Stimulated activated CD8-positive, alpha-beta memory T cell treated with anti-CD3 and anti-CD28 coated beads, Interleukin-2, amount 100 ng/mL, for 1 hour (primary cell): ENCODE measurements at places on chromosomes 6 and 20.

- no peak for DNase-seq
These were observed 19.1 kb upstream of the FBXO9 start for GRCh38 chr6:53045891-53046673.

DNA sequence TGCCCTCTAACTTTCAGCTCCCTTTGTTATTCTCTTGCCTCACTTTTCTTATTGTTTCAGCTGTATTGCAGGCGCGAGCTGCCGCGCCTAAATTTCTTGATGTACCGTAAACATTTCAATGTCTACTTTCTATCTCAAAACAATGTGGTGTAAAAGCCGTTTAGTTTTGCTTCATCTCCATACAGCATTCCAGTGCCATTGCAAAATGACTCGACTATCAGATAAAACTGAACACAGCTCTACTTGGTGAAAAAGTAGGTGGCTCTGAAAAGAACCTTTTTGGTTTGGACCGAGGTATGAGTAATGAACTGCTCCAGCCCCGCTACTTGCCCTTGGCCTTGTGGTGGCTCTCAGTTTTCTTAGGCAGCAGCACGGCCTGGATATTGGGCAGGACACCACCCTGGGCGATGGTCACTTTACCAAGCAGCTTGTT lies 74.6 kb downstream of the OR2B2 start:
- no peak for DNase-seq

- DNase-seq = no peak
These were observed 53.3 kb downstream of the SOD2 start for GRCh38 chr6:159639721-159640120.

- DNase-seq = no peak
These were observed 906 bp upstream of the COL12A1 start for GRCh38 chr6:75206576-75207342.

GRCh38 chr6:166245148-166245547 lies 63.0 kb downstream of the PRR18 start:
- no peak for DNase-seq

DNA sequence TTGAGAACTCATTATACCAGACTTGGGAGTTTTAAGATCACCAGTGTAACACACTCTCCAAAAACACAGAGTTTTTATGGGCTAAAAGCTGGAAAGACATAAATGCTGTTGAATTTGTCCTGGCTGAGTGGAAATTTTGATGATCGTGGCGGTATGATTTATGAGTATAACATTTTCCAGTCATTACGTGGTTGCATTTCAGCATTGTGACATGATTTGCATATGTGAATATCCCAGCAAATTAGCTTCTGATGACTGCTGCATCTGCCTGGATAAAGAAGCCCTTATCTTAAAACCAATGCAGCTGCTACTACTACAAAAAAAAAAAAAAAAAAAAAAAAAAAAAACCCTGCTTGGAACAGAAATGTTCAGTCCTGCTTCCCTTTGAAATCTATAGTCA lies 850.9 kb downstream of the TFAP2A start:
- DNase-seq = no peak

GRCh38 chr6:47787620-47788497 lies 6.0 kb downstream of the OPN5 start:
- DNase-seq = peak; percentile 4

DNA sequence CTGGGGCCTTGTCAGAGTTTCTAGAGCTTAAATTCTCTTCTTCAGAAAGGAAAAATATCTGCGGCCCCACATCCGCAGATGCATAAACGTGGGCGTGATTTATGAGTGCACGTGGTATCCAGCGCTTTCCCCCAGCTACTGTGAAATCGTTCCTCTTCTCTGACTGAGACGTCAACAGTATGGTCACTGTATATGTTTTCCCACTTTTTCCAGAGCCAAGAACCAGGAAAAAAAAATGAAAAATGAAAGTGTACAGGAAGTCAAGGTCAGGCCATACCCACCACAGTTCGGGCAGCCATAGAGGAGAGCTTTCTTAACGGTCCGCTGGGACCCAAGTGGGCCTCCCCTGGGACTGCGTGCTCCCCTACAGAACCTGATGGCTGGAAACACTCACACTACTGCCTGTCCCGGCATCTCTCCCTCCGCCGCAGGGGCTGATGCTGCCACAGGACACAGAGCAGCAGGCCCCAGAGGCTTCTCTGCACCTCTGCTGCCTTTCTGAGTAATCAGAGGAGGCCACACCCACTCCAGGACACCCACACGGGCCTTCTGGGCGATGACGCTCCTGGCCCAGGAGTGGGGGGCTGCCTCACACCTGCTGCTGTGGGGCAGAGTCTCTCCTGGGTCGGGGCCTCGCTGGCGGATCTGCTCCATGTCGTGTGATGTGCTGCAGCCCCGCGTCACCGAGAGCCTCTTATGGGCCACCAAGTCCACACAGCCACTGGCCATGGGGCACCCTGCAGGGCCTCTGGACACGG lies 16.4 kb upstream of the STX16 start:
- no peak for DNase-seq

DNA sequence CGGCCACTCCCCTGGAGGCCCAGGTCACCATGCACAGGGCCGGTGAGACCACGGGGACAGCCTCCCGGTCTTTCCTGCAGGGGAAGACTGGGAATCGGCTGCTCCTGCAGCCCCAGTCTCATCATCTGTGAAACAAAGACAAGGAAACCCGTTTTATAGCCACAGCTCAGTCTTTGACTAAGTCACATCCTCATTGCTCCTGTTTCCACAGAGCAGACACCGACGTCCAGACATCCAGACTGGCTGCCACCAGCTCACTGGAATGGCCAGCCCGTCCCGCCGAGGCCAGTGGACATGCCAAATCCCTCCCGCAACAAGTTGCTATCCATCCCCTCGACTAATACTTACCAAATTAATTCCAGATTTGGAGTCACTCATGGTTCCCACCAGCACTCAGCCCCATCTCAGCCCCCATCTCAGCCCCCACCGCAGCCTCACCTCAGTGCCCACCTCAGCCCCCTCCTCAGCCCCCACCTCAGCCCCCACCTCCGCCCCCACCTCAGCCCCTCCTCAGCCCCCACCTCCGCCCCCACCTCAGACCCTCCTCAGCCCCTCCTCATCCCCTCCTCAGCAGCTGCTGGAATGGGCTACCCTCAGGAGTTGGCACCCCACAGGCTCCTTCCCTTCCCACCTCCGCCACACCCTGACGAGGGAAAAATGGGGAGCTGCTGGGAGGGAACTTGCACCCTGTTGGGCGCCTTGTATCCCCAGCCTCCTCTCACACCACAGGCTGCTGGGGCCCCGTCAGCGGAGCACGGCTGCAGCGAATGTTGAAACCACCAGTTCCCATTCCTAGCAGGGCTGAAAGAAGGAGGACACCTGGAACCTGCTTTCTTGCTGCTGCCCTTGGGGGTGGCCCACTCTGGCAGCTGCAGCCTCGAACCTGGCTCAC lies 48.7 kb downstream of the YTHDF1 start:
- DNase-seq = no peak

DNA sequence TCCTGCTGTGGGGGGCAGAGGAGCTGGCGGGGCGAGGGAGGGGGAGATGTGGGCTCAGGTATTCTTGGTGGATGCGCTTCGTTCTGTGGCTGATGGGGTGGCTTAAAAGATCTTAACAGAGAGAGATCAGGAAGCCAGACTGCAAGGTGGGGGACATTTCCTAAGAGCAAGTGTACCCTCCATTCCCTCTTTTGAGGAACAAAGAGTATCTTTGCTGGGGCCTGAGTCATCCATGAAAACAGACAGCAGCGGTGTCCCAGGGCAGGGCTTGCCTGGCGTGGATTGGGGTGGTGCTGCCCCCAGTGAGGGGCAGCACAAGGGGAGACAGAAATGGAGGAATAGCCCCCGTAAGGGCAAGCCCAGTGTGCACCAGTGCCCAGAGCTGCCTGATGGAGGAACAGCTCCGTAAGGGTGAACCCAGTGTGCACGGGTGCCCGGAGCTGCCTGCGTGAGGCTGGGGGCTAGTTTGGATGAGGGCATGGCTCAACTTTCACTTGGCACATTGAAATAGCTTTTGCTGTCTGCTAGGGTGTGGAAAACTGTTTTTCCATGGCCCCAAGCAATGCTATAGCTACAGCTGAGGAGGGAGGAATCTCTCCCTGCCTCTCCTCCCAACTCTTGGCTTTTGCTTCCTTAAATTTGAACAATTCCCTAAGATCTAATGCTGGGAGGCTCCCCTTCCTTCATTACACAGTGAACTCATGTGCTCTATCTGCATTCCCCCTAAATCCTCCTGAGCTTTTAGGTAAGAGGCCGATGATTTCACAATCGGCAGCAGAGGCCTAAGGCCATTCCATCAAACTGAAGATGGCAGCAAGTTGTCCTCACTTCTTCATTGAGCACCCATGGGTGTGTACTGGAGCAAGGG lies 12.9 kb downstream of the MAPK13 start:
- DNase-seq = no peak

GRCh38 chr20:19367591-19367990 lies 155.1 kb downstream of the SLC24A3 start:
- DNase-seq = no peak

GRCh38 chr6:130625825-130626527 lies 201.2 kb upstream of the SMLR1 start:
- no peak for DNase-seq

DNA sequence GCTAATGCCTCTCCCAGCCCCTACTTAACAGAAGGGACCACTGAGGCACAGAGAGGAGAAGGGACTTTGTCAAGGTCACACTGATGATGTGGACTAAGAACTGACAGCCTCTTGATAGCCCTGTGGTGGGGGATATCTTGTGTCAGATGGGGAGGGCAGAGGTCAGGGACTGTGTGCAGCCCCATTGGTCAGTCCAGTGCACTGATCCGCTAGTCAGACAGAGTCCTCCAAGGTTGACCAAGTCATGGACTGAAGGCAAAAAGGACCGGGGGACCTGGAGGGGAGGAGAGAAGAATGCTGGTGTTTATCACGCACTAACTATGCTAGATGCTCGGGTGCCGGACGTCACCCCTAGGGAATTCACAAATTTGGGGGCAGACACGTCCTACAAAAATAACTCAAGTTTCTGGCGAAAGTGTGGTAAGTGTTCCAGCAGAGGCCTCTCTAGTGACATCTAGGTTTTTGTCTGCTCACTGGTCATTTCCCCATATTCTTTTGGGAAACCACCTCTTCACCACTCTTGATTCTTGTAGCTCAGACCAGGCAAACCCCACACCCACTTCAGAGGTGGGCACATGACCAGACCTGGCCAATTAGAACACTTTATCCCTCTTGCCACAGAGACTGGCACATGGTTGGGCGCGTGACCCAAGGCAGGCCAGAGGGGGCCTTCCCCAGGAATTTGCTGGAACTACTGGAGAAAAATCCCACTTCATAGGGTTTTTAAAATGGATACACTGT lies 21.0 kb downstream of the TCF15 start:
- DNase-seq = no peak

DNA sequence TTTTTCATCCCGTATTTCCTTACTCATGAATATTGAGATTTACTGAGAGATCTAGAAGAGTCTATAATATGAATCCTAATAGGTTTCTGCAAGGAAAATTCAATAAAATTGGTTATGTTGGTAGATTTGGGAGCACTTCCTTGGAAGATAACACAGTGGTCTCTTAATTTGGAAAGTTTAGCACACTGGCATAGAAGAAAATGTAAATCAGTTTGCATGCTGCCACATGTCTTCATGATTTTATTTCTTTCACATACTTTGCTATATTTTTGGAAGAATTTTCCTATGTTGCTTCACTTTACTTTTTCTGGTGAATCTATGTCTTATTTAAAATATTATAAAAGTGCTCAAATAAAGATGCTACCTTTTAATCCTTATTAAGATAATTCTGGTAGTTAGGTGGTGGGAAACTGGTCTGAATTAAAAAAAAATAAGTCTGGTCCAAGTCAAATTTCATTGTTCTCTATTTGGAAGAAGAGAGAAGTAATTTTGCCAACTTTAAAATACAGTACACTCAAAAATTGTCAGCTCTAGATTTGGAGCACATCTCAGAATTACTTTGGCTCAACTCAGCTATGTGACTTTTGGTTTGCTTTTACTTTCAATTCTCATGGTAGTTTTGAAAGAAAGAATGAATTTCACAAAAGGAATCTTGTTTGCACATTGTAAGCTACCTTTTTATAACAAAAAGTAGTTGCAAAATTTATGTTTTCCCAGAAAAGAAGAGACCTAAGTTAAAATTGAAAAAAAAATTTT lies 197.3 kb downstream of the CENPW start:
- DNase-seq = no peak

DNA sequence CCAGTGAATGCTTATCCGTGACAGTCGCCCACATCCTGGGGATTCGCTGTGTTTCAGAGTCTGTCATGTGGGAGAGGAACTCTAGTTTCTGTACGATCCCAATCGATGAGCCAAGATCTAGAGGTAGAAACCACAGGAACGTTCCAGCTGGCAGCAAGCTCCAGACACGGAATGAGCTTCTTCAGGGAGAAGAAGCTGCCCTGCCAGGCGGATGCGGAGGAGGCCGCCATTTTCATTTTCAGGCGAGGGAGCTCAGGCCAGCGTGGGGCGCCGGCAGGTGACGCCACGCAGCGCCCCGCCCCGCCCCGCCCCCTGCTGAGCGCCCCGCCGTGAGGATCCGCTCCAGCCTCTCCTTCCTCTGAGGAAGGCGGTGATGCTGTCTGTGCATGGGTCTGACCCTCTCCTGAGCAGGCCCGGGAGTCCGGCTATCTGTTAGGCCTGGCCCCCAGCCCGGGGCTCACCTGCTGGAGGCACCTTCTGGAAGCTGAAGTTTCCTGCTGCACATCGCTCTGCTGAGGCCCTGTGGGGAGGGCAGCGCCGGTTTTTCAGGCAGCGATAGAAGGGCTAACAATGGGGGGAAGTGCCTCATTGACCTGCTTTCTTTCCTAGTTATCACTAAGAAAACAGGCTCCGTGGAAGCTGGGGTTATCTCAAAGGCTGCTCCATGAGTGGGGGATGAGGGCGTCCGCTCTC lies 147.5 kb downstream of the ERMARD start:
- no peak for DNase-seq

GRCh38 chr6:109024368-109024767 lies 70.3 kb downstream of the SESN1 start:
- no peak for DNase-seq

DNA sequence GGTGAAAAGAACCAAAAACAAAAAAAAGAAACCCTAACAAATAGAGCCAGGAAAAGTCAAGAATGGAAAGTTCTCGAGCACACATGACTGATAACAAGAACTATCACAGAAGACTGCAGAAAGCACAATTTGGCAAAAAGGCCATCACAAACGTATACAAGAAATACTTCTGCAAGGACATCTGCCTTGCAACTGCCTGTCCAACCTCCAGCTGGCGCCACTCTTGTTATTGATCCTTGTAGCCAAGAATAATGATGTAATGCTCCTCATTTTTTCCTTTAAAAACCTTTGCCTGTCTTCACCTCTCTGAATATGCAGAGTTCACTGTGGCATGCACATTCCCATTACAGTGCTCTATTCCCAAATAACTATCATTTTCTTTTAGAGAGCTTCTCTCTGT lies 87.9 kb upstream of the BMP5 start:
- no peak for DNase-seq

- DNase-seq = no peak
These were observed 105.5 kb downstream of the IPCEF1 start for GRCh38 chr6:154251116-154251515.
